ENCODE measurements at places on chromosomes 2 and 18. TPM values are rescaled to one million over a fixed set of nuclear protein-coding genes. Genes with fewer than 3 reads are reported as not detected.

DNA sequence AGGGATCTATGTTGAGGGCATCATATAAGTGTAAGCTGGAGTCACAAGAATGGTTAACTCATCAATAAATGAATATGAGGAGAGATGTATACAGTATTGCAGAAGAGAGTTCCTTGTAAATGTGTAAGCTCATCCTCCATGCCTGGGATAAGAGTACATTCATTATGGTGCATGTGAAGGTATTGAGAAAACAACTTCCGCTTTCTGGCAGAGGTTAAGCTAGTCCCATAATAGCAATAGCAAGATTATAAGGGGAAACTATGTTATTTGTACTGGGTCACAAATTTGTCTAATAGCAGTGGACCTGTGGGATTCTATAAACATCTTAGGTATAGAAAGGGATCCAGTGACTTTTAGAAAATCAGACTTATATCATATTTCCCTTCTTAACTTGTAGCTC lies 44.1 kb downstream of the SCN2A start:
- no peak for DNase-seq

GRCh38 chr2:165793161-165793778 lies 777 bp downstream of the GALNT3 start:
- DNase-seq = peak; percentile 2

- DNase-seq = no peak
Observed at GRCh38 chr2:20723543-20723942, 56.6 kb downstream of the GDF7 start.

DNA sequence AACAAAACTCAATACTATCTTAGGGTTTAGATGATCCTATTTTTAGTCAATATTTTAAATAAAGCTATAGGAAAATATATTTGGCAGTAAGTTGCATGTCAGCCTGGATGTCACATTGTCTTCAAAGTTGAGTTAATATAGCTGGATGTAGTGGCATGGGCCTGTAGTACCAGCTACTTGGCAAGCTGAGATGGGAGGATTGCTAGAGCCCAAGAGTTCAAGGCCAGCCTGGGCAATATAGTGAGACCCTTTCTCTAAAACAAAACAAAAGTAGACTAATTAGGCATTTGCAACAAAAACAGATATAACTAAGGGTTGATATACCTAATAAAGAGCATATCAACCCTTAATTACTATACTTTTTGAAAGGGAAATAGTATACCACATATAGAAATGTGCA lies 254.6 kb upstream of the KCNJ3 start:
- DNase-seq = no peak

GRCh38 chr2:24049485-24050021 lies at the start of gene FKBP1B:
Gene FKBP1B, plus strand, starts transcription at chr2:24049741. Its CDS starts 109 bp downstream, at chr2:24049850.
- DNase-seq = peak; percentile 52

Gene MC4R
- total RNA-seq = 0.62 TPM

DNA sequence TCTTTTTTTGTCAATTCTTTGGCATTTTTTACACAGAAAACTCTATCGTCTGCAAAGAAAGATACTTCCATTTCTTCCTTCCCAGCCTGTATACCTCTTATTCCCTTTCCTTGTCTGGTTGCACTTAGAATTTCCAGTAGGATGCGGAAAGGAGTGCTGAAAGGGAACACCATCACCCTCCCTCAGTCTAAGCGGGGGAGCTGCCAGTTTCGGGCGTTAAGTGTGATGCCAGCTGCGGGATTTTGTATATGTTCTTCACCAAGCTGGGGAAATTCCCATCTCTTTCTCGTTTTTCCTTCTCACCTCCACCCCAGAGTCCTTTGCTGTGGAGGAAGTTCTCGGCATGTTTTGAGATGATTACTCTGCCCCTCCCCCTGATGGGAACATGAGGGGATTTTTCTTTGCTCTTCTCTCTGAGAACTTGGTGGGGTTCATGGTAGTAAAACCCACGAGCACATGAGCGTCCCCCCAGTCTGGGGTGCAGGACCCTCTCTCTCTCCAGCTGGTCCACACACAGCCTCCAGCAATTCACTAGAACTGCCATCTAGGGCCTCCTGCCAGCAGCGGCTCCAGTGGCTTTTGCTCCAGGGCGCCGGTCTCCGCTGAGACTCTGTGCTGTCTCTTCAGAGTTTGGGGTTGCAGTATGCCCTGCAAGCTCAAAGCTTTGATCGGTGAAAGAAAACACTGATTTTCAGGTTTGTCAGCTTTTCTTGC lies 15.5 kb downstream of the AQP12A start:
- DNase-seq = no peak

Gene C1GALT1C1L
- 2.2 TPM for total RNA-seq

DNA sequence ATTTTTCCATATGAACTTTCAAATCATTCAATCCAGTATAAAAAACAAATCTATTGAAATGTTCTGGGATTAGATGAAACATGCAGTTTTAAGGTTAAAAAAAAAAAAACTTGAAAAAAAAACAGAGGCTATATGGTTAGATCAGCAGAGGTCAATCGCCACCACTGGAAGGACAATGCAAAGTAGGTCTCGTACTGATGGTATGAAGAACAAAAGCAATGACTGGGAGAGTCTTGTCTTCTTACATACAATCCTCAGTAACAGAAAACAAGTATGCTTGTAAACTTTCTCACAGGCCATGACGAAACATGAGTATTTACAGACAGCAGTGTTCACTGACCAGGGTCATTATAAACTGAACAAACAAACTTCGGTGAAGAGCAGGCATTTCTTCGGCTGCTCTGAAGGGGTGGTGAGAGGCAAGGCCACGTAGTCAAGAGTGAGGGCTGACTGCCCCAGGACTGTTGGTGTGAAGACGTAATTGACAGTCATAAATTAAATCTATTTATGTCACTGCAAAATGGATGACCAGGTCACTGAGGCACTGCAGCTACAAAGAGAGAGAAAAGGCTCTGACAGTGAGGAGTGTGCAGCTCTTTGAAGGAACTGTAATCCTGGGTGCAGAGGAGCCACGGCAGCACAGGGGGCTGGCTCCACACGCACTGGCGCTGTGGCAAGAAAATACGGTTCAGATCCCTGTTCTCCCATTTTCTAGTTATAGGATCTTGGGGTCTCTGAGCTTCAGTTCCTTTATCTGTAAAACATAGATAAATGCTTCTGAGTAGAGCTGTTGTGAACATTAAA lies 60.0 kb downstream of the NXPH2 start:
- DNase-seq = no peak

GRCh38 chr2:233764761-233765160 lies 4.7 kb downstream of the UGT1A1 start:
- no peak for DNase-seq

- no peak for DNase-seq
Observed at GRCh38 chr2:160486341-160486740, 7.3 kb downstream of the RBMS1 start.

DNA sequence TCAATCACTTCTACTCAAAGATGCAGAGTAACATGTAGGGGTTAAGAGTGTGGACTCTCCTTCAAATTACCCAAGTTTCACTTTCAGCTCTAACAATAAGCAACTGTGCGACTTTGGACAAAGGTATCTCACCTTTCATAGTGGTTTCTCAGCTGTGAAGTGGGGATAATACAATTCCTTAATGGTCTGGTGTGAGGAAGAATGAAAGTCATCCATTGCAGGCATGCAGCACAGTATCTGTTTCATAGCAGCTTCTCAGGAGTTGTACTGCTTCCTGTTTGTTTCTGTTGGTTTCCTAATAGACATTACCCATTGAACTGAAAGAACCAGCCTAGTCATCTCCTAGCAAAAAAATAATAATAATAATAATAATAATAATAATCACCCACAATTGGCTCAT lies 74.4 kb downstream of the DDX18 start:
- no peak for DNase-seq

- DNase-seq = no peak
Observed at GRCh38 chr18:11114653-11115052, 34.7 kb downstream of the PIEZO2 start.

Gene HOXD13
- 0.31 TPM for total RNA-seq

Gene PTPRN
- 0.09 TPM for total RNA-seq

GRCh38 chr2:55910077-55910476 lies 13.5 kb downstream of the EFEMP1 start:
- no peak for DNase-seq

- DNase-seq = no peak
Observed at GRCh38 chr2:215887303-215887702, 126.0 kb downstream of the MREG start.

Gene WNT6
- 0.09 TPM for total RNA-seq

DNA sequence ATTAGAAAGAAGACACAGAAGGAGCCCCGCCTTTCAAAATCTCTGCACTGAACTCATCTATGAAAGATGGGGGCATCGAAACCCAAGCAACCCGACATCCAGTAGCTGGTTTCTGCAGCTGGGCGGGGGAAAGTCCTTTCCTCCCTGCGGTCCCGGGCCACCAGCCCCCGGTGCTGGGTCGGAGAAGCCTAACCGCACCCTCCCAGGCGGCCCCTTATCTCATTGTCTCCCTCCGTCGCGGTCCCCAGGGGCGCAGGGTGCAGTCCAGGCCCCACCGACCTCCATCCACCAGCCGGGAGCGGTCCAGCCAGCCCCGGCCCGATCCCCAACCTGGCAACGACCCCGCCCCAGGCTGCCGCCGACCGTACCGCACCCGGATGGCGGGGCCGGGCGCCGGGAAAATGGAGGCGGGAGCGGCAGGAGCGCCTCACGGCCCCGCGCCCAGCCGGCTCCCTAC lies 452 bp downstream of the RAPH1 start:
- DNase-seq = no peak

Gene CARF
- total RNA-seq = 11.1 TPM

- no peak for DNase-seq
Observed at GRCh38 chr2:29014331-29014730, 33.2 kb downstream of the TOGARAM2 start.

- DNase-seq = no peak
Observed at GRCh38 chr2:188577231-188577630, 285.6 kb downstream of the GULP1 start.

Gene RAPGEF4
- 1.2 TPM for total RNA-seq

Gene STK36
- 18.8 TPM for total RNA-seq

DNA sequence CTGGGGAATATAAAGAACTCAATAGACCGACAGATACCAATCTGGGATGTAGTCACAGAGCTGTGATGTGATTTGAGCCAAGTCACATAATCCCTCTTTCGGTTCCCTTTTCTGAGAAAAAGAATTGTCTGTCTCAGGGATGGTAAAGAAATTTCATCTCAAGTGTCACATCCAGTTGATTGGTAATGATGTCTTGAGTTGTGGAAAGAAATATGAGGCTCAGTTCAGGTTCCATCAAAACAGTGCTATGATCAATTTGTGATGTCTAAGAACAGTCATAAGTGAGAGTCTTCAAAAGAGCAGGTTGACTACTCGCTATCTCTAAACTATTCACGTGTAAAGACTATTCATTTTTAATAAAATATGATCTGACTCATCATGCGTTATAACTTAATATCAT lies 223.3 kb downstream of the METTL4 start:
- DNase-seq = no peak

DNA sequence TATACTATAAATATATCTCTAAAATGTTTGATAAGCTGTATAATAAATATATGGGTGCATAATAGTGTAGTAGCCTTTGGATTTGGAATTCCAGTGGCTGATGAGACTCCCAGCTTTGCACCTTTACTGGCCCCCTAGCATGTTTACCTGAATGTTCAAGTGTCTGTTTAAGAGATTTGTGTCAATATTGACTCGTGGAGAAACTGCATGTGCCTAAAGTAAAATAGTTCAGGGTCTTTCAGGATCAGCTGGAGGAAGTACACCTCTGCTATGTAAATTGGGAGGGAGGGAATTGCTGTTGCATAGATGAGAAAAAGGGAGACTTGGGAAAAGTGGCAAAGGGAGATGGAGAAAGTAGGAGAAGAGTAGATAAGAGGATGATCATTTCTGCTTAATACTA lies 23.9 kb downstream of the ME2 start:
- DNase-seq = no peak

DNA sequence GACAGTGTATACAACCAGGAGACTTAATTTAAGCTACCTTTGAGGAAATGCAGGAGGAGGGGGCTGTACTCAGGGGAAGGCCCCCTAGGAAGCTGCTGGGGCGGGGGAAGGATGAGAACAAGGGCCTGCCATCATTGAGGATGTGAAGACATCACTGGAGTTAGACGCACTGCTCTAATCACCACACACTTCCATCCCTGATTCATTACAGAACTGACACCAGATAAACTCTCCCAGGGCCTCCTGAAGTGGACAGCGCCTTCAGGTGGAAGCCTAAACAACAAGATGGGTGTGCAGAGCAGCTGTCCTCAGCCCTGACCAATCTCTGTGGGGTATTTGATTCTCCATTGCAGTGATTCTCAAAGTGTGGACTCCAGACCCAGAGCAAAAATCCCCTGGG lies 30.6 kb upstream of the SLC35G4 start:
- no peak for DNase-seq

Gene SMAD2
- 91.8 TPM for total RNA-seq

- no peak for DNase-seq
Observed at GRCh38 chr2:196489371-196489770, 150.1 kb upstream of the CCDC150 start.

GRCh38 chr2:71801969-71802368 lies 345.7 kb downstream of the CYP26B1 start:
- DNase-seq = peak; percentile 88

DNA sequence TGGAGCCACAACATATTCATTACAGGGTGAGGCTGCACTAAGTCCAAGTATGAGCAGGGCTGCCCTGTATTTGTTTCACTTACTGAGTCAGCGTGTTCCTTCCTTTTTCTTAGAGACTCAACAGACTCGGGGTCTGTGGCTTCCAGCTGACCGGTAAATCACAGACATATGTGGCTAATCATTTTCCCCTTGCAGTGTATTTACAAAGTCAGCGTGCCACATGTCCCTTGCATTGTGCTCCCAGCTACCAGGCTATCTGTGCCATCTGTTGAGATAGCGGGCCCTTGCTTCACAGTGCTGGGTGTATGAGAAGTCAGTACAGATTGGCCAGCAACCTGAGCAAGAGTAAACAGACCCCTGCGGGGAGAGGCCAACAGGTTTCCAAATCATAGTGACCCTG lies 254.3 kb downstream of the LRRTM1 start:
- no peak for DNase-seq

DNA sequence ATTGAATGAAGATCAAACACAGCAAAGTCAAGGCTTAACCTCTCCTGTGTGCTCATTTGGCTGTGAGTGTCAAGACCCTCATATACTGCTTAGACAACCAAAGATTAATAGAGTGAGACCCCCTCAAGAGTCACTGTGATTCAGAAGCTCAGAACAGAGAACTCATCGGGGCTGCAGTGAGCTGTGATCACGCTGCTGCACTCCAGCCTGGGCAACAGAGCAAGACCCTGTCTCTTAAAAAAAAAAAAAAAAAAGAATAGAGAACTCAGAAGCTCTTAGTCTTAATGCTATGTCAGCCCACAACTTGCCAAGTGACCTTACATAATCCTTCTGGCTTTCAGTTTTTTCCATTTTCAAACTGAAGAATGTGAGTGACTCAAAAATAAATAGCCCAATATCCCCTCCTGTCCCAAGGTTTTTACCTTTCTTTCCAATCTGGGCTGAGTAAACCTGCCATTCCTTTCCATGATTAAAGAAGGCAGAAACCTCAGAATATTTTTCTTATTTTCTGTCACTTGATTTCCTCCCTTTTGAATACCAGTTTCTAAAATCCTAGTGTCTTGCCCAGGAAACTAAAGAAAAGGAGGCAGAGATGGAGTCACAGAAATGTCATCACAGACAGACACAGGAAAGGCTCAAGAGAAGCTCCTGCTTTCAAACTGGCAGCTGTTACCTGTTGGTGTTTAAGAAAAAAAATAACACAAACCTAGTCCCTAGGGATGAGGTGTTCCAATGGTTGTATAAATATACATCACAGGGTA lies 102.4 kb downstream of the CACNB4 start:
- peak; percentile 88 for DNase-seq

Measured in muscle of leg (tissue), 16 donors.